ENCODE measurements at places on chromosomes 1 and 21.

- no peak for DNase-seq
These were observed 86.8 kb downstream of the WLS start for GRCh38 chr1:68145418-68146126.

- no peak for DNase-seq
These were observed 90.1 kb downstream of the TENT5C start for GRCh38 chr1:117695796-117696490.

DNA sequence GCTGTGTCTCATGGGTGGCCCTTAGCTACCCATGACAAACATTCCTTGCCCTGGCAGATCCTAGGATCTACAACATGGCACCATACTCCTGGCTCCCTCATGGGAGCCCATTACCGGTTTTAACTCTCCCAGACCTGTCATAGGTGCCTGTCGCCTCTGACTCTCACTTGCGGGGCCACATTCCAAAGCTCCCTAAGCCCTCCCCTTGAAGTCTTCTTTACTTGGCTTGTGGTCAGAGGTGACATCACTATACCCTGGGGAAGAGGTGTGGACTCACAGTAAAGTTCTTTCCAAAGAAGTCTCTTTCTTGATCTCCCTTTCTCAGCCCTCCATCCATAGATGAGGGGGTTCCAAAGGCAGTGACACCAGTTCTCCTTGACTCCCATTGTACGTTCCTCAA, 5.4 kb upstream of the SLAMF9 start:
- no peak for DNase-seq

DNA sequence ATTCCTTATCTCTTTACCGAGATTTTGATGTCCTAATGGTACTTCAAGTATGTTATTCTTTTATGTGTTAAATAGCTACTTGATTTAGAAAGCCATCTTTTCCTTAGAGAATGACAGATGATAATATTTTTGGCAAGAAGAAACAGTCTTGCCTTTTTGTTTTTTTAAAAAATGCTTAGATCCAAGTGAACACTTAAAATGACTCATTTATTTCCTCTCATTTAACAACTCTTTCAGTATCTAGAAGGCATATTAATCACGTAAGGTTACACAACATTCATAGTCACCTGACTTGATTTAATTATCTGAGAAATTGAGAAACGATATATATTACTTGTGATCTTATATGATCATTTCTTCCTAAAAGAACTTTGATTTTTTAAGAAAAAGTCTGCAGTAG, 52.4 kb downstream of the SUCO start:
- no peak for DNase-seq

DNA sequence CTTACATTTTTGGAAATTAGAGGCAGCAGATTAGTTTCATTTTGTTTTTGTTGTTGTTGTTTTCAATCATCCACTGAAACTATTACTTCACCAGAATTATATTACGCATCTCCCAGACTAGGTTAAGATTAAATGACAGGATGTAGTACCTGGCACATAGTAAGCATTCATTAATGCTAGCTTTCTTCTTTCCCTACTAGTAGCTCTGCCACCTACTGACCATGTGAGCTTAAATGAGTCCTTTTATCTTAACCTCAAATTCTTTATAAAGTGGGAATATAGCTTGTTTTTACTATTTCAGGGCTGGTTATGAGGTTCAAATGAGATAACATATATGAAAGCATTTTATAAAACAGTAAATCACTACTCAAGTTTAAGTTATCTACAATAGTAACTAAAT, 10.2 kb upstream of the ASPM start:
- no peak for DNase-seq

DNA sequence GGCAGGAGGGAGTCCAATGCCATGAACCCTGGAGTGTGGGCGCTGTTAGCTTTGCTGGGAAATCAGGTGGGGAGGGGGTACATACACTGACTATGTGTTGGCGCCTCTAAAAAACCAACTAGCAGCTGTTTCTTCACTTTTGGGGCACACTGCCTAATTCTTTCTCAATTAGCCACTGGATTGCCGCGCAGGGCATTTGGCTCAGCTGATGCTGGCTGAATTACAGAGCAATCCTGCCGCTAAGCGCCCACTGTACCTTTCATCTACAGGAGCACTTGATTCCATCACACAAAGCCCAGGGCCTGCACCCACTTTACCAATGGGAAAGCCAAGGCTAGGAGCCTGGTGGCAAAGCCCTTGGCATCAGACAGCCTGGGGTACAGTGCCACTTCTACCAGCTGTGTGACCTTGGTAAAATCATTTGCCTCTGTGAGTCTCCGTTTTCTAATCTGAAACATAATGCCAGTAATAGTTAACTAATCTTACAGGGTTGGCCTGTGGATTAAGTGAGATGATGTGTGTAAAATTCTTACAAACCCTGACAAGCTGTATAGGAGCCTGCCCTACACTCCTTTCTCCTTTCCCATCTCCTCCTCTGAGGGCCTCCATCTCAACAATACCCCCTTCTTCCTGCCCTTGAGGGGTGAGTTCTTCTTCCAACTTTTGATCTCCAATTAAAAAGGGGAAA, 59.0 kb downstream of the UBE2T start:
- no peak for DNase-seq

GRCh38 chr1:53074313-53075154, 12.5 kb downstream of the PODN start:
- no peak for DNase-seq

DNA sequence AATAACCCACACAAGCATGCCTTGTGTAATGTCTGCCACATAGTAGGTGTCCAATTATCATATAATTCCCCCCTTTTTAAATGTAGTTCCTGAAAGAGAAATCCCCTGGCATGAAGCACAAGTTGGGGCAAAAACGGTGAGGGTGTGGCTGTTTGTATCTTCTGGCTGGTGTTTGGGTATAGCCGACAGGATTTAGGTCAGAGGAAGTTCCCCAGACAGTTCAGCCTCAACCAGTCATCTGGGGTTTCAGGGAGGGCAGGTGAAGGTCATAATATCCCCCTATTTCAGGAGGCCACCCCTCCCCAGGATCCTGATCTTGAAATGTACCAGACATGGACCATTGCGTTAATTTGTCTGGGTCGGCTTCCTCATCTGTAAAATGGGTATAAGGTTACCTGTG, 29.1 kb upstream of the JUN start:
- no peak for DNase-seq

DNA sequence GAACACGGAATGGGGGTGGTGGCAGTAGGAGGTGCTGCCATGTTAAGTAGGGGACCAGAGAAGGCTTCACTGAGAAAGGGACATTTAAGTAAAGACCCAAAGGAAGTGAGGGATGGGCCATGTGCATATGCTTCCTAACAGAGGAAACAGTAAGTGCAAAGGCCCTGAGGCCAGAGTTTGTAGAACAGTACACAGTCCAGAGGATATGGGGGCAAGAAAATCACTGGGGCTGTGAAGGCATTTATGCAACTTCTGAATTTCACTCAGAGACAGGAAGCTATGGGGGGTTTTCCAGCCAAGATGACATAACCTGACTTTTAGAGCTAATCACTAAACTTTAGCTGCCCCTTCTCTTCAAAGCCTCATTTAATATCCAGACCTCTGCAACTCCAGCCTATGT, 202.5 kb upstream of the EDN2 start:
- no peak for DNase-seq

GRCh38 chr1:168581817-168582572, 5.6 kb downstream of the XCL1 start:
- no peak for DNase-seq

DNA sequence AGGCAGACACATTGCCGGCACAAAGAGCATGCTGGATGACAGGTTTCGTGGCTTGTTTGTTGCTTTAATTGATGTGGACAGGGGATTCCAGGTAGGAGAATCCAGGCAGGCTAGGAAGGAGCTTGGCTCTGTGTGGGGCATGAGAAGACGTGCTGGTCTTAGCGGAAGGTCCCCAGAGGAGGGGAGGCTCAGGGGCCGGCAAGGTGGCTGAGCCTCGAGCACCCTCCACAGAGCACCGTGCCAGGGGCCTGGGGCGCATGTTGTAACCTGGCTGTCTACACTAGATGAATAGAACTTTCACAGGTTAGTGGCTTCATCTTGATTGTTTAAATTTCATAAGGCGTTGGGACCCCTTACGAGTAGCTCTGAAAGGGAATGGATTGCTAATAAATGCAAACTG, 223.1 kb downstream of the CAMTA1 start:
- no peak for DNase-seq

GRCh38 chr1:1136547-1137230, 20.8 kb upstream of the C1orf159 start:
- no peak for DNase-seq

- DNase-seq = no peak
These were observed 121.4 kb upstream of the RUNX3 start for GRCh38 chr1:25051504-25051903.

DNA sequence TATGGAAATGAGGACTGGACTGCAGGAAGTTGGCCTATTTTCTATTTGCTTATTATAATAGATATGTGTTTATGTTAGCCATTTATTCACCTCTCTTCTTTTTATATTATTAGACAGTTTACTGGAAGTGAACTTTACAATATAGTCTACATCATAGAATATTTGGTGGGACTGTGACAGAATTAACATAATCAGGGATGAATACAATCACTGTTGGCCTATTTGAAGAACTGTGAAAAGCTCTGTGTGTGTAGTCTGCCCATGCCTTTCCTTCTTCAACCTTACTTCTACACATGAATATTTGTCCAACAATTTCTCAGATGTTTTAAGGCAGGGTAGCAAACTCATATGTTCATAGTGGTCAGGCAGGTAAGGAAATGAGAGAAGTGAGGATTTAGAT, 12.4 kb downstream of the MPZ start:
- no peak for DNase-seq

DNA sequence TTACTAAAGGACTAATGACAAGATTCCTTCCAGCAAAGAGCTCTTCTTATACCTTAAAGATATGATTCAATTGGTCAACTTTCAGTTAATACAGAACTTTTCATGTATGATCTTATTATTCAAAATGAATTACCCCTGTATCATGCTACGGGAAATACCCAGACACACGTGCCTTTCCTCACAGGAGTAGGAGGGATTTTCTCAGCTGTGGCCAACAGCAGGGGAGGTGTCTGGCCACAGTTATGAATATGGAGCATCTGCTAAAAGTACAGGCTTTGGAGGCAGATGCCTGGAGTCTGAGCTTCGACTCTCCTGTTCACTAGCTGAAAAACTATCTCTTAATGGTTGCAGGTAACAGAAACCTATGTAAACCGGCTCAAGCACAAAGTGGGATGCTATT, 53.6 kb downstream of the KIAA1614 start:
- no peak for DNase-seq

GRCh38 chr21:44293551-44294231, 6.2 kb upstream of the PFKL start:
- DNase-seq = no peak

DNA sequence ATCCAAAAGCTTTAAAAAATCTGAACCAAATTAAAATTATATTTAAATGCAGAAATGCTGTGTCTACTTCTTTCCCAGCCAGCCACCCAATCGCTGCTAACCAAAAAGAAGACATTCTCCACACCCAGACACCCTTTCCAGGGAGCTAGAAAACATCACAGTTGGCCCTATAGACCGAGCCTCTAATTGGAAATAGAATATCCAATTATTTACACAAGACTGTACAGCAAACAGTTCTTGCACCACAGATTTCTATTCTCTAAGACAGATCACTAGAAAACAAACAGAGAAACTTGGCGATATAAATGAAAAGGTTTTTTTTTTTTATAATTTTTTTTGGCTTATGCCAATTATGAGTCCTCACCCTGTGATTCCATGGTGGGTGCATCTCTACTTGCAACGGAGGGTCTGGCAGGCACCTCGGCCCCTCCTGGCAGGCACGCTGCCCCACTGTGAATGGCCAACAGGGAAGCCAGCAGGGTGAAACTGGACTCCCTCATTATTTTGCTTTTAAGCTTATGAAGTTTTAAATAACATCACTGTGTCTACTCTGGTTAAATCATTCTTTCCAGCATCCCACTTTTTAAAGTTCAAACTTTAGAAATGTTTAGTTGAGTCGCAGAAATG, 29.2 kb downstream of the BCAR3 start:
- DNase-seq = no peak

DNA sequence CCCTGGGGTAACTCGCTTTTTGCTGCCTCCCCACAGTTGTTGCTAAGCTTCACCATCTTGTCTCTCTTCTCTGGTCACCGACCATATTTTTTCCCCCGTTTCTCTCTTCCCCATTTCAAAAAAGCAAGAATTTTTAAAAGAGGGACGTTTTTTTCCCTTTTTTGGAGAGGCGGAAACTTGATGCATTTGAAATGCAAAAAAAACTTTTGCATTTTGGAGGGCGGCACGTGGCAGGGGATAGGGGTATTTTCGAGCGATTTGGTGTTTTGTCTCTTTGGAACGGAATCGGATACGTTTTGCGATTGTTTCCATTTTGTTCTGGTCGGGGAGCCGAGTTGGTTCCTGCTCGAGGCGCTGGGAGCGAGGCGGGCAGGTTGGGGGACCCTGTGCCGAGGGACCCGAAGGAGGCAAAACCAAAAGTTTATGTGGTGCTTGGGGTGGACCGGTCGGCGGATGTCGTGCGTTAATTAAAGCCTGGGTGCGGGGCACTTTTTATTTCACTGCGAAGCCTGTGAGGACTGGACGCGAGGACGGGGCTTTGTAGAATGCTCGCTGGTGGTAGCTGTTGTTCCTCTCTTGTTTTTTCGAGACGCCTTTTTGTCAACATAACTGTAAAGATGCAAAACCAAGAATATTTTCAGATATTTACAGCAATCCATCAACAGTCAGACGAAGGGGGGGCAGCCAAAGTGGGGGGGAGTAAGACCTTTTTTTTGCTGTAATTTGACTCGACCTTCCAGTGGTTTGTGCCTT, 884 bp downstream of the H3-3A start:
- no peak for DNase-seq

- DNase-seq = no peak
These were observed 24.6 kb downstream of the KIRREL1 start for GRCh38 chr1:158017800-158018595.

- no peak for DNase-seq
These were observed 5.9 kb upstream of the BRWD1 start for GRCh38 chr21:39319251-39319756.

- no peak for DNase-seq
These were observed 15.0 kb downstream of the TM2D1 start for GRCh38 chr1:61709908-61710289.

- no peak for DNase-seq
These were observed 16.7 kb downstream of the MEAF6 start for GRCh38 chr1:37497832-37498231.
